Spleen (tissue), 13 donors: ENCODE measurements at places on chromosomes 7 and 10. TPM values are rescaled to one million over a fixed set of nuclear protein-coding genes. Genes with fewer than 3 reads are reported as not detected.

DNA sequence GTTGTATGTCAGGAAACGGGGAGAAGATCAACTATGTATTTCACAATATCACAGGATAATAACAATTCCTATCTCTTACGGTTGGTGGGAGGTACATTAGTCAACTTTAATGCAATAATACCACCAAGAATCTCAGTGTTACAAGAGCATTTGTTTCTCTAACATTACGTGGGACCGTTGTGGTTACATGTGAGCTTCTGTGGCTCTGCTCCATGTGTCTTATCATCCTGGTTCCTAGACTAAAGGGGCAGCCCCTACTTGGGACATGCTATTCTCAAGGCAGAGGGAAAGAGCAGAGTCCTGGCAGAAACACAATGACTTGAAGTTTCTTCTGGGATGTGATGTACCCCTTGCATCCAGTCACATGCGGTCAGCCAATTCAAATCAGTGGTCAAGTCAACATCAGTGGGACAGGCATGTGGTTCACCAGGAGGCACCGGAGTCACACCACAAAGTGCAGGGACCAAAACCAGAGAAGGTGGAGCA lies 2.5 kb upstream of the ZNF22 start:
- no peak for DNase-seq

- no peak for DNase-seq
Observed at GRCh38 chr7:144037414-144038035, 11.2 kb upstream of the OR2A5 start.

- DNase-seq = no peak
Observed at GRCh38 chr7:108824840-108825580, 255.3 kb downstream of the DNAJB9 start.

GRCh38 chr7:51290702-51291540 lies 25.7 kb downstream of the COBL start:
- DNase-seq = no peak

DNA sequence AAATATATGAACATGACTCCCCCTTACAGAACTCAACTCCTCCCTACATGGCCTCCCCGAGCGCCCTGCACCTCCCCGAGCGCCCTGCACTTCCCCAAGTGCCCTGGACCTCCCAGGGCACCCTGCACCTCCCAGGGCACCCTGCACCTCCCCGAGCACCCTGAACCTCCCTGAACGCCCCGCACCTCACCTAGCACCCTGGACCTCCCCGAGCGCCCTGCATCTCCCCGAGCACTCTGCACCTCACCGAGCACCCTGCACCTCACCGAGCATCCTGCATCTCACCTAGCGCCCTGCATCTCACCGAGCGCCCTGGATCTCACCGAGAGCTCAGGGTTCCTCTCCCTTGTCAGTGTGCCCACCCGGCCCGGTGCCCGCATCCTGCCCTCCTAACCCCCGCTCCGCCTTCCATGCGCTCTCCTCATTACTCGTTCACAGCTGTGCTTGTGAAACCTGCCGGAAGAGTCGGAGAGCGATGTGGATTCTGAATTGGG lies 134.3 kb downstream of the ACTR3B start:
- DNase-seq = no peak

DNA sequence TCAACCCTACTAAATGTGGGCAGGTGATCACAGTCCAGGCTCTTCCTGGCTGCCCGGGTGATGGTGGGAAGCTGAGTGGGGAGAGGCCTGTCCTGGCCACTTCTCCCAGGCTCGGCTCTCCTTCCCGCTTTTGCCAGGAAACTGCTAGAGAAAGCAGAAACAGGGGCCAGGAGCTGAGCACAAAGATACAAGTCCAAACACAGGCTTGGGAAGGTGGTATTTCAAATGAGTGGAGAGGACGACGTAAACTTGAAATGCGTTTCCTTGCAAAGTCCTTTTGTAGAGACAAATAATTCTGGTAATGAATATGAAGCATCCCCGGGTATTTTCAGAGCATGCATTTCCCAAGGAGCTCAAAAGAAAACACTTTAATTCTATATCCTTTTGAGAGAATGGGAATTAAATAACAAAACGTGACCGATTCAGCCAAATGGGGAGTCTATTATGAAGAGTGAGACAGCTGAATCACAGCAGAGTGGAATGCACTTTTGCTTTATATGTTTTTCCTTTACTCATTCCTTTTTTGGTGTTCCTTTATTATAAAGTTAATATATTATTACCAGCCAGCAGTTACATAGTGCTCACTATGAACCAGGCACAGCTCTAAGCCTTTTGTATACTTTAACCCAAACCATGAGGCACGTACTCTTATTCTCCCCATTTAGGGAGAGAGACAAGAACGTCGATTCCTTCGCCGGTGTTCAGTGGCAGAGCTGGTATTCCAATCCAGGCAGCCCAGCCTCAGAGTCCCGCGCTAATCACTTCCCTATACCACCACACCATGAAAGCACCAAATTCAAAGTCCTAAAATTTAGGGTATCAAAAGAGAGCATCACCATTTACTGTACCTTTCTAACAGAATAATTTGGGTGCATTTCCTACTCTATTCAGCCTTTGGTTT lies 218.2 kb upstream of the KLF14 start:
- DNase-seq = no peak

GRCh38 chr10:52082307-52082706 lies 231.8 kb upstream of the DKK1 start:
- no peak for DNase-seq

GRCh38 chr10:110036640-110037039 lies 28.9 kb downstream of the ADD3 start:
- DNase-seq = no peak

DNA sequence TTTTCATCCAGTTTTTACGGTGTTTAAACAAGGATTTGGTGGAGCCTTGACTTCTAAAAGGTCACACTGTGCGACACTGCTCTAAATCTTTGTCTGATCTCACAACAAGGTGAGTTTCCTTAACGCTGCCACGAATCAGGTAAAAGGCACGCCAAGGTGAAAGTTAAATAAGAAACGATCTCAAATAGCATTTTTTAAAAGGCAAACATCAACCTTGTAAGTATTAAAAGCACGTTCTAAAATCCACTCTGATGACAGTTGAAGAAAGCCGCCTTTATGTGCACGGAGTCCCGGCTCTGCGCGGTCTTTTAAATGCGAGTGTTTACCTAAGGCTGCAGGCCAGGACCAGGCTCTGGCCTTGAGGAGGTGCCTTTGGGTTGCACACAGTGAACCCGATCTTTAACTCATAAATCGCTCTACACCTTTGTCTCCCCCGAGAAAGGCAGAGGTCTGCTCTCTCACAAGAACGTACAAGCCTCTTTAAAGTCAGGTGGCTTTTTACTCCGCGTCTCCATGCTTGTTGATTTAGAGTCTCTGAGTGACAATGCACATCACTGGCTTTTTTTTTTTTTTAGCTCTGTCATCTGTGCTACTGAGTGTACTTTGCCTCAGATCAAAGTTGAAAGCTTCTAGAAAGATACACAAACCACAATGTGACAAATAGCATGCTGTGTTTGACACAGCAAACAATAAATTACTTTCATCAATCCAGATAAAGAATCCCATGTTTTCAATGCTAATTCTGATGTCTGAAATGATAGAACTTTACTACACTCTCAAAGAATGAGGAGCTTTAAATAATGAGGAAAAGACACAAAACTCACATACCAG lies 25.9 kb upstream of the RNF32 start:
- no peak for DNase-seq

DNA sequence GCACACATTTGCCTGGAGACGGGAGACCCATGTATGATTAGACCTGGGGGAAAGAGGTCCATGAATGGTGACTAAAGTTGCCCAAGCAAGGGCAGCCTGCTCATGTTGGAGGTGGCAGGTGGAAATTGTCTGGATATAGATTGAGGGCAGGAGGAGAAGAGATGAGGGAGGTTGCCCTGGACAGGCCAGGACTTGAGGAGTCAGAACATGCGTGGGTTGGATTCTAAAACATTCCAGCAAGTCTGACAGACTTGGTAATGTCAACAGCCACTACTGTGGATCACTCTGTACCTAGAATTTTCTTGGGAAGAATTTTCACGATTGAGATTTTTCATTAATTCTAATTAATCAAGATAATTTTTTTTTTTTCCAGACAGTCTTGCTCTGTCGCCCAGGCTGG lies 19.1 kb upstream of the SVOPL start:
- DNase-seq = no peak

DNA sequence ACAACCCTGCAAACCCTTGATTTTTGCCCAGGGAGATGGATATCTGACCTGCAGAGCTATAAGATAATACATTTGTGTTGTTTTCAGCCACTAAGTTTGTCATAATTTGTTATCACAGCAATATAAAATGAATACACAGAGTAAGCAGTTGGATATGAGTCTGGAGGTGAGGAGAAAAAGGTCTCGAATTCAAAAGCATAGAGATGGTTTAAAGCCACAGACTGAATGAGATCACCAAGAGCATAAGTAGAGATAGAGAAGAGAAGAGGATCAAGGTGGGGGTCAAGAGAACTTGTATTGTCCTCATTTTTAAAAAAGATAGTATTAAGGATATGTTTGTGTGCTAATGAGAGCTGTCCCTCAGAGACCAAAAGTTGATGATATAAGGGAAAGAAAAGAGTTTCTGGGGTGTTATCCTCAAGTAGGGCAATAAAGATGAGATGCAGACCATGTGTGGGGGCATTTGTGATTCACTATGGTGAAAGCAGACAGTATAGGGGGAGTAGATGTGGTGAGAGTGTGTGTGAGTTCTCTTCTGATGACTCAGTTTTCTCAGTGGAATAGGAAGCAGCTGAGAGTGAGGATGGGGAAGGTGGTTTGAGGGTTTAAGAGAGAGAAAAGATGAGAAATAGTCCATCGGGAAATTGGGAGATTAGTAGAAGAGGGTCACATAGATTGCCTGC lies 25.8 kb upstream of the PCGF5 start:
- DNase-seq = no peak

- DNase-seq = no peak
Observed at GRCh38 chr10:3538656-3539531, 246.1 kb downstream of the KLF6 start.

DNA sequence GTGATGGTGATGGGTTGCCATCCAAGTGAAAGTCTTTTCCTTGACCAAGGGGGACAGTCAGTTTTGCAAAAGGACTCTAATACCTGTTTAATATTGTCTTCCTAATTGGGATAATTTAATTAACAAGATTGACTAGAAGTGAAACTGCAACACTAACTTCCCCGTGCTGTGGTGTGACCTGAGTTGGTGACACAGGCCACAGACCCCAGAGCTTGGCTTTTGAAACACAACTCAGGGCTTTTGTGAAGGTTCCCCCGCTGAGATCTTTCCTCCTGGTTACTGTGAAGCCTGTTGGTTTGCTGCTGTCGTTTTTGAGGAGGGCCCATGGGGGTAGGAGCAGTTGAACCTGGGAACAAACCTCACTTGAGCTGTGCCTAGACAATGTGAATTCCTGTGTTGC lies 6.9 kb downstream of the PPIF start:
- no peak for DNase-seq

GRCh38 chr10:59627366-59628018 lies 82.2 kb downstream of the SLC16A9 start:
- DNase-seq = no peak

GRCh38 chr10:33725430-33725829 lies 391.0 kb upstream of the NRP1 start:
- no peak for DNase-seq

DNA sequence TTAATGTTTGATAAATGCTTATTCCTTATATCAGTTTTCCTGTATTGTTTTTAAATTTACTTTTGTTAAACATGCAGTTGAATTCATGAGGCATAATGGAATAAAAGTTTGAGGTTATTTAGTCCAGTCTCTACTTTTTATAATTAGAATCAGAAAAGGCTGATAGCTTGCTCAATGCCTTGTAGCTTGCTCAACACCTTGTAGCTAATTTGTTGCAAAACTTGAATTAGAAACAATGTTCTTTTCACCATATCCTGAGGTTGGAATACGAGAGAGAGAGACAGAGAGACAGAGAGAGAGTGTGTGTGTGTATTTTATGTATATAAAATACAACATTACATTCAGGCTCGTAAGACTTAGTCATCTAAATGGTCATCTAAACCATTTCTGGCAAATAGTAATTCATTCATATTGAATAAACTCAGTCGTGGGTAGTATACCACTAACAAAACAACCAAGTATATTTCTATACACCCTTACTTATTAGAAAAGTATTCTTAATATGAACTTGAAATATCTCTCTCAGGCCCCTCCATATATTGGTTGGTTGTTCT lies 243.5 kb downstream of the ADK start:
- DNase-seq = no peak

GRCh38 chr10:6236349-6237198 lies 33.8 kb downstream of the PFKFB3 start:
- no peak for DNase-seq

DNA sequence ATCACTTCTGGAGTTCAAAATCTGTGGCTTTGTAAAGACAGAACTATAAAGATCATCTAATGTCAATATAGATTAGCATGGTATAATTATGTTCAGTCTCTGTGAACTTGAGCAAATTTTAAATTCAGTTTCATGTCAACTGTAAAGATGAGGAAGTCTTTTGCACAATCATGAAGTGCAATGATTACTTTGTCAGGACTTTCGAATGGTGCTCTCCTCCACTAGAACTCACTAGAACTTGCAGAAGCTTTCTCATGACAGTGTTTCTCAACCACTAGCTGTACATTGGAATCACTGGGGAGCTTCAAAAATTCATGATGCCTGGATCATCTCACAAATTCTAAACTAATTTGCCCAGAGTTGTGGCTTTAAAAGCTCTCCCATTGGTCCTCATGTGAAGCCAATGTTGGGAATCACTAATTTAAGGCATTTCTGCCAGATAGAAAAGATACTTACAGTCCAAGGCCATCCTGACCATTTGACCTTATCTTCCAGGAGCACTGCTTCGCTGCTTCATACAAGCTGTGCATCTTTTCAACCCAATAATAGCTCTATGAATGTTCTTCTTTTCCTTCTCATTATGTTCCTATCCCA lies 12.9 kb downstream of the OR2AE1 start:
- no peak for DNase-seq

SEC31B gene
- total RNA-seq = 21.6 TPM

STN1 gene
- 18.6 TPM for total RNA-seq

CADPS2 gene
- 8.9 TPM for total RNA-seq

ZNF736 gene
- total RNA-seq = 31.6 TPM

AKR1D1 gene
- total RNA-seq = not detected

PRKCQ gene
- total RNA-seq = 10.2 TPM

KAT6B gene
- 36.5 TPM for total RNA-seq

MORN4 gene
- 3.8 TPM for total RNA-seq

CD36 gene
- 935 TPM for total RNA-seq

HOXA2 gene
- total RNA-seq = 2.8 TPM

WDR37 gene
- total RNA-seq = 40.4 TPM

PIP gene
- total RNA-seq = not detected
